ENCODE measurements at places on chromosomes 7 and 10. TPM values are rescaled to one million over a fixed set of nuclear protein-coding genes. Genes with fewer than 3 reads are reported as not detected.

- no peak for DNase-seq
Observed at GRCh38 chr7:2186166-2186565, 46.6 kb downstream of the MAD1L1 start.

DNA sequence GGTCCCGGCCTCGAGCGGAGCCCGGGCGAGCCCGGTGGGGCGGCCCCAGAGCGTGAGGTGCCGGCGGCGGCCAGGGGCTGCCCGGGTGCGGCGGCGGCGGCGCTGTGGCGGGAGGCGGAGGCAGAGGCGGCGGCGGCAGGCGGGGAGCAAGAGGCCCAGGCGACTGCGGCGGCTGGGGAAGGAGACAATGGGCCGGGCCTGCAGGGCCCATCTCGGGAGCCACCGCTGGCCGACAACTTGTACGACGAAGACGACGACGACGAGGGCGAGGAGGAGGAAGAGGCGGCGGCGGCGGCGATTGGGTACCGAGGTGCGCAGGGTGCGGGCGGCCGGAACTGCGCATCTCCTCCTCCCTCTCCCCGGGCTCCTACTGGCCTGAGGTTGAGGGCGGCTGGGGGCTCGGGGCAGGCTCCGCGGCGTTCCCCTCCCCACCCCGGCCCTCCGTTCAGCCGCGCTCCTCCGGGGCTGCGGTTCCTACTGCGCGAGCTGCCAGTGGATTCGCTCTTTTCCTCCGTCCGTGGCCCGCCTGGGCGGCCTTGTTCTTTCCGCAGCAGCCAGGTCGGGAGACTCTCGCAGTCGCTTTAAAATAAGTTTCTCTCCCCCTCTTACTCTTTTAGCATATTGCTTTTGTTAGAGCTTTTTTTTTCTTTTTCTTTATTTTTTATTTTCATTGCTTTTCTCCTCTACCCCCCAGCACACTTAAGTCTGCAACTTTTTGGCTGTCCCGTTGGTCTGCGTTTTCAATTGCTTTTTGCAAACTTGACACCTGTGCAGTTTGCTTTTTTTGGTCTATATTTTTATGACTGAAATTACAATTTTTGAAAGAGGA, 600 bp downstream of the SIRT1 start:
- peak; percentile 80 for DNase-seq

DNA sequence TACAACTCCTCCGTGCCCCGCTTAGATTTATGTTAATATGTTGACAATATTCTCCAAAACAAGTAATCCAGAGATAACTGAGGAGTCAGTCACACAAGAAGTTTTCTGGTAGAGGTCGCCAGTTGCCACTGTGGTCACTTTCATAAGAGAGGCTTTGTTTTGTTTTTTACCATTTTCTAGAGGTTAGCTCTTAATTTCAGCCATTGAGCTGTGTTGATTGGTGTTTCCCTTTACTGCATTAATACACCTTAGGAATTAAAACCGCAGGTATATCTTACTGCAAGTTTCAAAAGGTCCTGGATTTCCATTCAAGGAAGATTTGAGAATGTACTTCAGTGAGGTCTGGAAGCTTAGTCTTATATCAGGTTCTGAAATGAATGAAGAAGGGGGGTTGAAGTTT, 3.5 kb downstream of the BMI1 start:
- peak; percentile 9 for DNase-seq

The LRRC4 gene
- total RNA-seq, result not detected

GRCh38 chr7:23469150-23469960, 936 bp downstream of the IGF2BP3 start:
- no peak for DNase-seq

- no peak for DNase-seq
Observed at GRCh38 chr10:88592381-88592780, 5.8 kb downstream of the LIPJ start.

DNA sequence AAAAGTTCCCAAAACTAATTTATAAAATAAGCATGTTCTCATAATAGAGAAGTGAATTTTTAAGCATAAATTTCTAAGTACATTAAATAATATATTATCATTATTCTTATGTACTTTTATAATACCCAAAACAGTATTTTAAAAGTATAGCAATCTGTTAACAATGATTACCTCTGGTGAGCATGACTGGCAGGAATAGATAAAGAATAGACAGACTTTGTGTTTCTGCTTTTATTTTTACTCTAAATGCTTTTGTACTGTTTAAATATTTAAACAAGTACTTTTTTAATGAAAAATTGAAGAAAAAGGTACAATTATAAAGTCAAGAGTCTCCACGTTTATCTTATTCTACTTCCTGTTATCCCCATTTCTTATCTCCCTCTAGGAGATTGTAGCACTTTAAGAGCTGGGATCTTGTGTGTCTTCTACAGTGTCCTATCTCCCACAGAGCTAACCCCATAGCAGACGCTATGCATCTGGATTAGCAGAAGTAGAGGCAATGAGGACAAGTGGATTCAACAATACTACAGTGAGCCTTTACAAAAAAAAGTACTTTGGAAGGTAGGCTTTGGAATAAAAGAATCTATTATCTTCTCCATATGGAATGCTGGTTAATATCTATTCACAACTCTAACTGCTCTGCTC, 42.9 kb downstream of the IDE start:
- DNase-seq, result no peak

DNA sequence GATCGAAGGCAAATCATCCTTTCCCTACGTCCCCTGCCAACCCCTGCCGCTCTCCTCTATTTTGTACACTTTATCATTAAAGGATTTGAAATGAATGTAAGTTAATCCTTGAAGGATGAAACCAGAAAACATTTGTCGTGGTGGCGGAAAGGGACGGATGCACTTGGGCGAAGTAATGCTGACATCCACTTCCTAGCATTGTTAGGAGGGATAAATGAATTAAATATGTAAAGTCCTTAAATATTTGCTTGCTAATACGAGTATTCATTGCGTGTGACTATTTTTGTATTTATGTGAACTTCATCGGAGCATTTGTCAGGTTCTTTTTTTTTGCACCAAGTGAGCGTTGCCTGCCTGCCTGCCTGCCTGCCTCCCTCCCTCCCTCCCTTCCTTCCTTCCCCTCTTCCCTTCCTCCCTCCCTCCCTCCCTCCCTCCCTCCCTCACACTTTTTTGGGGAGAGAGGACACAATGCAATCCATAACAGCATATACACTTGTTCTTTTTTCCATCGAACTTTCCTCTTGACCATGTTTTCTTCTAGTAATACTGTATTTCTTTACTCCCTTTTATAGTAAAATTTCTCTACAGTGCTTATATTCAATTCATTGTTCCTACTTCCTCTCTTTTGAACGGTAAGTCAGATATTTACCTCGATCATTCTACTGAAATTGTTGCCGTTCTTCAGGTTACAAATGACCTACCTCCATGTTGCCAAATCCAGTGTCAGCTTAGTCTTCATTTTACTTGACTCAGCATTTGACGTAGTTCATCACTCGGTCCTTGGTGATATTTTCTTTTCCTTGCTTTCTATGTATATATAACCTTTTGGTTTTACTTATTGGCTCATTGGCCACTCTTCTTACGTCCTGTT, 831 bp downstream of the CCDC7 start:
- no peak for DNase-seq

- DNase-seq, result no peak
Observed at GRCh38 chr7:557558-557881, 37.9 kb upstream of the PDGFA start.

GRCh38 chr7:11332865-11333228, 359.2 kb downstream of the PHF14 start:
- DNase-seq, result no peak

DNA sequence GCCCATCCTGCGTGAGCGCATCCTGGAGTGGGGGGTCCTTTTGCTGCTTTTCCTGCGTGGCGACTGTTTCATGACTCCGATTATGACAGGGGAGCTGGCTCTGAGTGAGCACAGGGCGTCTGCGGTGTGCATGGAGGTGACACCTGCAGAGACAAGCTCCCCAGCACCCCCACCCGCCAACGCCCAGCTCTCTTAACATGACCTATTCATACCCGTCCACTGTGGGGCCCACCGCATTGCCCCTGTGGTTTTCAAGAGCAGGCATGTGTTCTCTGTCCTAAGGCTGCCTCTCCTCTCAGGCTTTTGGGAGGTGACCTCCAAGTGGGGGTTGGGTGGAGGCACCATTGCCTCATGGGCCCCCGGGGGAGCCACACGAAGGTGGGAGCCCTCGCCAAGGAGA, 500.7 kb downstream of the TCERG1L start:
- no peak for DNase-seq

The OPALIN gene
- total RNA-seq, result not detected

- DNase-seq, result no peak
Observed at GRCh38 chr10:30456266-30456665, 22.3 kb downstream of the MAP3K8 start.

The CALHM3 gene
- 4.1 TPM for total RNA-seq

GRCh38 chr7:44045226-44046014, 918 bp downstream of the DBNL start:
- DNase-seq, result no peak

The PON2 gene
- total RNA-seq, result 56.4 TPM

The PDE6C gene
- total RNA-seq, result not detected

GRCh38 chr7:22055226-22055625, 109.5 kb upstream of the CDCA7L start:
- DNase-seq, result no peak

- DNase-seq, result no peak
Observed at GRCh38 chr7:50658696-50659095, 93.5 kb upstream of the DDC start.

DNA sequence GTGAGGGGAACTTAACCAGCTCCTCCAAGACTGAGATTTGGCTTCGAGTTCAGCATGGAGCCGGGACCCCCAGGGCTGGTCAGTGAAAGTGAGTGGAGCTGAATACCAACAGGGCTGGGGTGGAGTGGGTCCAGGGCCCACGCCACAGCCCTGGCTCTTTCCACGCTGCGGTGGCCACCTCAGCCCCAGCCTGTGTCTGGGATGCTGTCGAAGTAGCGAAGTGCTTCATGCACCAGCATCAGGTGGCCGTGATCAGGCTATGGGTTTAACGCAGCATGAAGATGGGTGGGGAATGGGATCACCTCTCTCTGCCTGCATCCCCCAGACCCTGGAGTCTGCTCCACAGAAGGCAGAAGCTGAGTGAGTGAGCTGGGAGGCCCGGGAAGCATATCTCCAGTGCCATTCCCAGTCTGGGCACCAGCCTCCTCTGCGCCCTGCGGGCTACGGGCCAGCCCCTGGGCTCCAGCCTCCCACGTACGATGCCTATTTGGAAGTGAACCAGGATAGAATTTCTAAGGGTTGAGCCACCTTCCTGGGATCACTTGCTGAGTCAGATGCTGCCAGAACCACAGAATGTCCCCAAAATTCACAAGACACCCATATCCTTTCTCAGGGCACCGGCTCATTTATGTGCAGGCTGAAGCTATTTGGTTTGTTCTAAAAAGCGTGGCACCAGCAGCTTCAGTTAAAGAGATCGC, 131.1 kb upstream of the CHST15 start:
- peak; percentile 61 for DNase-seq

DNA sequence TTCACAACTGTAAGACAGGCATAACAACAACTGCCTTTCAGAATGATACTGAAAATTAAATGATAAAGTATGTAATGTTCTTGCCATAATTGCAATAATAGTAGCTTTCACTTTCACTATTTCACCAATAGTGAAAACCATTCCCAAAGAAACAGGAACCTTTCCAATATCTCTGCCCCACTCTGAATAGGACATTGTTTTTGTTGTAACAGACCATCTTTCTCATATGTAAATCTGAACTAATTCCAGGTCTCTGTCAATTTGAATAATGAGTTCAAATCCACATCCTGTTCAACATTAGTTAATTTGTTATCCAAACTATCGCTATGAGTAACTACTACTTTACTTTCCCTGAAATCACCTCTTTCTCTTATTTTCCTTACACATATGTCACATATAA, 148.0 kb downstream of the LRRN3 start:
- no peak for DNase-seq

DNA sequence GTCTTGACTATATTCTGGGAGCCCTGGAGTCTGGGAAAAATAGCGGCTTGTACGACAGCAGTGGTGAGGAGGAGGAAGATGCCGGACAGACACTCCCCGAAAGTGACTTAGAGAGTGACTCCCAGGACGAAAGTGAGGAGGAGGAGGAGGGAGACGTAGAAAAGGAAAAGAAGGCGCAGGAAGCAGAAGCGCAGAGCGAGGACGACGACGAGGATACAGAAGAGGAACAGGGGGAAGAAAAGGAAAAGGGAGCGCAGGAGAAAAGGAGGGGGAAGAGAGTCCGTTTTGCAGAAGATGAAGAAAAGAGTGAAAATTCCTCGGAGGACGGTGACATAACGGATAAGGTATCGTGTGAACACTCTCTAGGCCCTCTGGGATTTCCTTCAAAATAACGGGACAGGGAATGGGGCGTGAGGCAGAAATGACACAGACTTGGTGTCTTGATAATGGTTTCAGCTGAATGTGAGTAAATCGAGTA, 908 bp downstream of the NOM1 start:
- peak; percentile 17 for DNase-seq

The MBL2 gene
- total RNA-seq, result 0.17 TPM

DNA sequence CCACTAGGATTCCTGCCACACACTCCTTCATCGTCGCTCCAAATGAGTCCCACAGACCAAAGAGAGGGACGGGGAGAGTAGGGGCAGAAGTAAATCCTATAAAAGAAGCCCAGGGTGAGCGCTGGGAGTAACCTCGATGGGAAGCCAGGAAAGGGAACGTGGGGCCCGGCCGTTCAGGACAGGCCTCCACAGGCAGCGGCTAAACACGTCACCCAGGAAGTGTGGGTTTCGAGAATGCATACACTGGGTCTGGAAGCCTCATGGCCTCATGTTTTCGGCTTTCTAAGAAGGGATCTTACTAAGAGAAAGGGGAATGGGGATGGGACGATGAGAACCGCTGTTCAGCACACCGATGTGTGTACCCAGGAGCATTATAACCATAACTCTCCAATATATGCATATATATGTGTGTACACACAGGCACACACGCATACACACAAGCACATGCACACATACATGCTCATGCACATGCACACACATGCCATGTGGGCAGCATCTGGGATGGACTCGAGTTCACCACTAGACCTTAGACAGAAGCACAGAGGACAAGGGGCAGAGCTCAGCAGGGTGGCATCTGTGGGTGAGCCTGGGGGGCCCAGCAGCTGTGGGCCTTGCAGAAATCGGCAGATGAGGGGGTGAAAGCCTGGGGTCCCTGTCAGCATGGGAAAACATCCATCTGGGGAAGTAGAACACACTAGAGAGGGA, 14.8 kb upstream of the CNPY1 start:
- no peak for DNase-seq

The ZNF777 gene
- total RNA-seq, result 9.9 TPM

GRCh38 chr10:50437248-50437647, 185.9 kb upstream of the ASAH2 start:
- DNase-seq, result no peak

The TMEM213 gene
- total RNA-seq, result not detected

All from PC-3 (cell line).